Left ventricle myocardium inferior (tissue), 1 donor: ENCODE measurements at places on chromosomes 2 and 18.

DNA sequence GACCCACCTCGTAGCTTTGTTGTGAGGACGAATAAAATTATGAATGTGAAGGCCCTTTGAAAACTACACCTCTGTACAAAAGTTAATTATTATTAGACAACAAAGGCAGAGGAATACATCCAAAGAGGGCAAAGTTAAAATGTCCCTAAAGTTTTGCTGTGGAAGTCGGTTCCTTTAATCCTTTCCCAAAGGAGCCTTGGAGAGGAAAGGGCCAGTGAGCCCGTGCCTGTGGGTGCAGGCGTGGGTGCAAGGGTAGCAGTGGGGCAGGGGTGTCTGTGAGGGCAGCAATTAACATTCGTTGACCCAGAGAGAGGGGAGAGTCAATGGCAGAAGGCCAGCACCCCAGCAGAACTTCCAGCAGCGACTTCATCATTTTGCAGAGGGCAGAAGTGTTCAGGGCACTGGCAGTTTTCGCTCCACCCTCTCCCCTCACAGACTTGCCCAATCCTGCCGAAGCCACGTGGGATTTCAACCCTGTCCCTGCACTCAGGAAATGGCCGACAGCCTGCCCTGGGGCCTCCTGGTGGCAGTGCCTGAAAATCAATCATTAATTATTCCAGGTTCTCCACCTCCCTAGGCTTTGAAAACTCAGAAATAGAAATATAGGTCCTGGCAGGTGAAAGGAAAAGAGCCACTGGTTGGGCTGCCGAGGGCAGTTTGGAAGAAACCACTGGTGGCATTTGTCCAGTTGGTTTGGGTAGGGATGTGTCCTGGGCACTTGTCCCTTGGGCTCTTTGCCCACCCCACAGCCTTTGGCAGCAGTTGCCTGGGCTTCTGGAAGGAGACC is 4.2 kb upstream of the PAX8 start:
- DNase-seq = peak; percentile 44

- DNase-seq = peak; percentile 11
Measured at GRCh38 chr2:239184968-239185903, 215.6 kb downstream of the HDAC4 start.

- no peak for DNase-seq
Measured at GRCh38 chr2:19250906-19251305, 107.5 kb downstream of the OSR1 start.

DNA sequence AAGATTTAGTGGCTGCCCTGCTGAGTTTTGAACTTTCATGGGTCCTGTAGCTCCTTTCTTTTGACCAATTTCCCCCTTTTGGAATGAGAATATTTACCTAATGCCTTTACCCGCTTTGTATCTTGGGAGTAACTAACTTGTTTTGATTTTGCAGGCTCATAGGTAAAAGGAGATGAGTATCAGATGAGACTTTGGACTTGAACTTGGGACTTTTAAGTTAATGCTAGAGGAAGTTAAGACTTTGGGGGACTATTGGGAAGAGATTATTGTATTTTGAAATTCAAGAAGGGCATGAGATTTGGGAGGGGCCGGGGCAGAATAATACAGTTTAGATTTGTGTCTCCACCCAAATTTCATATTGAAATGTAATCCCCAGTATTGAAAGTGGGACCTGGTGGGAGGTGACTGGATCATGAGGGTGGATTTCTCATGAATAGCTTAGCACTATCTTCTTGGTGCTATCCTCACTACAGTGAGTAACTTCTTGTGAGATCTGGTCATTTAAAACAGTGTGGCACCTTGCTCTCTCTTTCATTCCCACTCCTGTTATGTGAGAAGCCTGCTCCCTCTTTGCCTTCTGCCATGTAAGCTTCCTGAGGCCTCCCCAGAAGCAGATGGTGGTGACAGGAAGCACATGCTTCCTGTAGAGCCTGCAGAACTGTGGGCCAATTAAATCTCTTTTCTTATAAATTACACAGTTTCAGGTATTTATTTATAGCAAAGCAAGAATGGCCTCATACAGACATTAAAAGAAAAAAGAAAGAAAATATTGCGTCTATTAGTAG is 6.1 kb downstream of the ADI1 start:
- no peak for DNase-seq

DNA sequence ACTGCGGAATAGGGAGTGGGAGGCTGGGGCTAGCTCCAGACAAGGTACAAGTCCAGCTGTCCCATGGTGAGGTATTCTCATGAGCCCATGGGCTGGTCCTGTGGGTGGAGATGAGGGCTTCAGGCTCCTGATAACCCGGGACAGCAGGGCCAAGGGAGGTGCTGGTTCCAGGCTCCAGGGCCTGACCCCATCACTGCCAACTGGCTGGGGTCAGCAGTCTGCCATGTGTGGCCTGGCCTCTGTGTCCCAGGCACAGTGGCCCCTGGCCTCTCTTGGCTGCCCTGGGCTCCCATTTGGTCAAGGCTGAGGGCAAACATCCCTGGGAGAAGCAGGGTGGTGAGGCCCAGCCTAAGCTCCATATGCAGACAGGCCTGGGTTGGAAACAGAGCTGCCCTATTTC is 966 bp upstream of the OXER1 start:
- DNase-seq = no peak

GRCh38 chr2:61193670-61194561 is 31.9 kb downstream of the C2orf74 start:
- no peak for DNase-seq
